ENCODE measurements at places on chromosomes 5 and 9. TPM values are rescaled to one million over a fixed set of nuclear protein-coding genes. Genes with fewer than 3 reads are reported as not detected.

GRCh38 chr5:52017567-52017966 is 634.3 kb downstream of the ISL1 start:
- no peaks in the 10 kb centered on the region for H3K4me1 ChIP-seq
- no peaks in the 10 kb centered on the region for H3K27me3 ChIP-seq
- no peaks in the 10 kb centered on the region for H3K36me3 ChIP-seq
- no peak overlapping the region for H3K27ac ChIP-seq

DNA sequence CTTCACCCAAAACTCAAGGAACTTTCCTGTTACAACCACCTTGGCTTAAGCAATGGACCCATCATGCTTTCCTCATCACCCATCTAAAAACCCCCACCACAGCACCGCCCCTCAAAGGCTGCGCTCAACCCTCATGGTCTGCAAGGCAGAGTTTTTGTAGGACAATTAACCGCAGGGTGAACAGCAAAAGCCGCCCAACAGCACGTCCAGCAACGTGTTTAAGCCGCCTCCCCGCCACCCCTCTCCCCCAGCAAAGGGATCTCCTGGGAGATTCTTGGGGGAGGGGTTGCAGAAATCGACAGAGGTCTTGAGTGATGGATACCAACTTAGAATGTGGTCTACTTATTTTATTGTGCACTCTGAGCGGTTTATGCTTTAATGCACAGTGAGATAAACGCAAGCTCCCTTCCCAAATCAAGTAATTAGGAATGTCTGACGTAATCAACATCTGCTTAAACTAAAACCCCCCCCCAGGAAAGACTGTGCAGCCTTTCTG is 1.9 kb downstream of the ROR2 start:
- peaks cover 21% of the 10 kb centered on the region for H3K4me1 ChIP-seq
- H3K4me3 ChIP-seq, result peak overlapping the region; percentile 56
- H3K27me3 ChIP-seq, result peaks cover 76% of the 10 kb centered on the region
- H3K27ac ChIP-seq, result no peak overlapping the region
- no peaks in the 10 kb centered on the region for H3K36me3 ChIP-seq

GRCh38 chr9:114791736-114792135 is 14.1 kb downstream of the TNFSF15 start:
- H3K27me3 ChIP-seq, result no peaks in the 10 kb centered on the region
- DNase-seq, result no peak
- H3K4me1 ChIP-seq, result no peaks in the 10 kb centered on the region
- no peak overlapping the region for H3K4me3 ChIP-seq
- no peak overlapping the region for H3K27ac ChIP-seq

DNA sequence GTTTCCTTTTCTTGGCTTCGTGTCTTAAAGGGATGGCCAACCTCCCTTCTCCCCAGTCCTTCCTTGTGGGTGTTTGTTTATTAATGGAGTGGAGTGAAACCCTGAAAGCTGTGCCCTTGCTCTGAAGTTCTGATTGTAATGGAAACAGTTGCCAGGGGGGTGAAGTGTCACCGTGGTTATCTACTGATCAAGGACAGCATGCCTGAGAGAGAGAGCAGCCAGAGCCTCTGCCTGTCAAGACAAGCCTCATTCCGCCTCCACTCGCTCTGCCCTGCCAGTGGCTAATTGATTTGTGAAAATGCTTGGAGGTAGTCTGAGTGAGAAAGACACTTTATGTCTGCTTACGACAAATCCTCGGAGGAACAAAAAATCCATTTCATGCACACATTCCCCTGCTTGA is 143.7 kb upstream of the SLC30A5 start:
- no peak overlapping the region for H3K27ac ChIP-seq
- DNase-seq, result no peak
- no peaks in the 10 kb centered on the region for H3K27me3 ChIP-seq
- H3K4me3 ChIP-seq, result no peak overlapping the region
- peaks cover 29% of the 10 kb centered on the region for H3K4me1 ChIP-seq

DNA sequence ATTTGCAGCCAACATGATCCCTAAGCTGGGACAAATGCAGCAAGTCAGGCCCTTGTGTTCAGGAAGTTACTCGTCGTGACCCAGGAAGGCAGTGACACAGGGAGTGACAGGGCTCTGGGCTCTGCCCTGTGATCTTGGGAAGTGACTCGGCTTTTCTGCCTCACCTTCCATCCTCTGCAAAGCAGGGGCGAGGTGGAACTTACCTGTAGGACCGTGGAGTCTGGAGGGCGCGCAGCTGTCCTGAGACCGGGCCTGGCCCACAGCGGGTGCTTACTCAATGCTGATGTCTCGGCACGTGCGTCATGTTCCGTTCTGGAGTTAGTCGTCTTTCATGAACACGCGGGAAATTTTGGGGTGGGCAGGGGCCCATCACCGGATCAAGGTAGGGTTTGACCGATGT is 22.8 kb upstream of the LPCAT1 start:
- DNase-seq, result peak; percentile 9
- H3K4me3 ChIP-seq, result no peak overlapping the region
- H3K36me3 ChIP-seq, result no peaks in the 10 kb centered on the region
- no peaks in the 10 kb centered on the region for H3K4me1 ChIP-seq

- H3K27ac ChIP-seq, result no peak overlapping the region
- H3K36me3 ChIP-seq, result no peaks in the 10 kb centered on the region
- H3K27me3 ChIP-seq, result no peaks in the 10 kb centered on the region
- H3K4me3 ChIP-seq, result no peak overlapping the region
Measured at GRCh38 chr5:1763548-1763911, 36.1 kb downstream of the MRPL36 start.

DNA sequence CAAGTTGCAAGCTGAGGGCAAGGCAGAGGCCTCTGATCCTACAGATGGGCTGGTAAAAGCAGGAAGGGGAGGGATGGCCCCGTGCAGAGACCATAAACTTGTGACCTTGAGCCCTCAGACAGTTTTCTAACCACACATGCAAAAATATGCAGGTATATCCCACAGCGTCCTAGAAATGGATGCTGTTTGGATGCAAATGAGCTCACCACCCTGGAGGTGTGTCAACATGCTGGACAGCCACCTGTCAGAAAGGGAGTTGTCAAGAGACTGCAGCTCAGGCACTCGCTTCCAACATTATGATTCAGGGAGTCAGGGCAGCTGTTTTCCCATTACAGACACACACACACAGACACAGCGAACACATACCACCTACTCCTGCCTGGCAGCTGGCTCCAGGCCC is 97.3 kb upstream of the PANK3 start:
- DNase-seq, result no peak
- H3K27ac ChIP-seq, result no peak overlapping the region
- peaks cover 9% of the 10 kb centered on the region for H3K4me1 ChIP-seq
- H3K4me3 ChIP-seq, result no peak overlapping the region

DNA sequence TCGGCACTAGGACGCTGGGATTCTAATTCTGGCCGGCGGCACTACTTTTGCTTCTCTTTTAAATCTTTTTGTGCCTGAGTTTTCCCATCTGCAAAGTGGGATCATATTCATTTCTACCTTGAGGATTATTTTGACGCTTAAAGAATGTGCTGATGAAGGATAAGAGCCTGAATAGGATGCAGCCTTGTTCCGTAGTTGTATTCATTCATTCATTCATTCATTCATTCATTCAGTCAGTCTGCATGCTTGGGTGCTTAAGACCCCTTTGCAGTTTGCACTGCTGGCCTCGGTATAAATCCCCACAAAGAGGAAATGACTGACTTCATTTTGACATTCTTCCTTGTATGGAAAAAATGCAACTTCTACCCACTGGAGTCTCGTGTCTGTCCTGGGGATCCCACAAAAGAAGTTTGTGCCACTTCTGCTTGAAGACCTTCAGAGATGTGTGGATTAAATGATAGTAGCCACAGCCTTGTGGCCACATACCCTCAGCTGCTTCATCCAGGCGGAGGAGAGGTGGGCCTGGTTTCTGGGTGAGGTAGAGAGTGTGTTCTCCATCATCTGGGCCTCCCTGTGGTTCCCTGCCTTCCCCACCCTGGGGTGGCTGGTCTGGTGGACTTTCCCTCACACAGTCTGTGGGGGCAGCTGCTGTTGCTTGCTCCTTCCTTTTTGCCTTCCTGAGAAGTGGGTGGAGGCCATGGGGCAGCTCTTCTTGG is 62.6 kb downstream of the PPARGC1B start:
- no peak overlapping the region for H3K4me3 ChIP-seq
- no peak for DNase-seq
- H3K27me3 ChIP-seq, result no peaks in the 10 kb centered on the region
- peaks cover 23% of the 10 kb centered on the region for H3K4me1 ChIP-seq
- H3K27ac ChIP-seq, result peak overlapping the region; percentile 78

- no peaks in the 10 kb centered on the region for H3K27me3 ChIP-seq
- no peaks in the 10 kb centered on the region for H3K36me3 ChIP-seq
- no peak for DNase-seq
- peaks cover 5% of the 10 kb centered on the region for H3K4me1 ChIP-seq
Measured at GRCh38 chr9:83220730-83221129, 157.8 kb upstream of the RASEF start.

- H3K27me3 ChIP-seq, result peaks cover 14% of the 10 kb centered on the region
- H3K4me1 ChIP-seq, result no peaks in the 10 kb centered on the region
- no peak overlapping the region for H3K27ac ChIP-seq
Measured at GRCh38 chr5:73374520-73375190, 73.9 kb downstream of the FOXD1 start.

GRCh38 chr5:80275347-80275746 is 19.5 kb upstream of the SERINC5 start:
- no peaks in the 10 kb centered on the region for H3K4me1 ChIP-seq
- no peaks in the 10 kb centered on the region for H3K27me3 ChIP-seq
- H3K4me3 ChIP-seq, result no peak overlapping the region

HTR1A gene
- total RNA-seq, result not detected

CCNO gene
- not detected for total RNA-seq

PALM2AKAP2 gene
- total RNA-seq, result 40.1 TPM
